ENCODE measurements at places on chromosomes 3 and 15.

DNA sequence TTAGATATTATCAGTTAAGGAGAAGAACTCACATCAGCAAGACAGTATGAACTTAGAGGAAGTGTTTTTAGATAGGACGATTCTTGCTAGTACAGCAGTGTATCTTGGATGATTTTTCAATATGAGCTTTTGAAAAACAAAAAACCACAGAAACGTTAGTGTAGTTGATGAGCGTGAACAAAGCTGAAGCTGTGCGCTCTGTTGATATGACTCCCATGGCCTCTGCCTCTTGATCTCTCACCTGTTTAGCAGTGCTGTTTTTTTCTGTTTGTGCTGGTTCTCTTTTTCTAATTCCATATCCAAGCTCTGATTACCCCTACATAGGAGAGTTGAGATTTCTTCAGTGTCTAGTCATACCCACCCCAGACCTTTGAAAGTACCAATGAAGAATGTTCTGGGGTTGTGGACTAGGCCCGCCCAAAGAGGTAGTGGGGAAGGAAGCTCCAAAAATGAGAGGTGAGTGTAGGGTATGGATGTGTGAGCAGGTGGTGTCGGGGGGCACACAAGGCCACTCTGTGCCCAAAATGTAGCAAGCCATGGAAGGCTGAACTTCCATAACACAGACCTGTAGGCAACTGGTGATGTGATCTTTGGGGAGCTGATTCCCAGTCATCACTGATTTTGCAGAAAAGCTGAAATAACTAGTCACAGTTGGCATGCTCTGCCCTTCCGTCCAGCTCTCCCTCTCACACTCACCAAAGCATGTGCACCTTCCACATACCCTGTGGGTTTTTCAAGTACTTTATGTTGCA is 20.0 kb upstream of the CMTM7 start:
- DNase-seq = peak; percentile 8

GRCh38 chr15:90035095-90035839 is 34.1 kb downstream of the ZNF710 start:
- no peak for DNase-seq

DNA sequence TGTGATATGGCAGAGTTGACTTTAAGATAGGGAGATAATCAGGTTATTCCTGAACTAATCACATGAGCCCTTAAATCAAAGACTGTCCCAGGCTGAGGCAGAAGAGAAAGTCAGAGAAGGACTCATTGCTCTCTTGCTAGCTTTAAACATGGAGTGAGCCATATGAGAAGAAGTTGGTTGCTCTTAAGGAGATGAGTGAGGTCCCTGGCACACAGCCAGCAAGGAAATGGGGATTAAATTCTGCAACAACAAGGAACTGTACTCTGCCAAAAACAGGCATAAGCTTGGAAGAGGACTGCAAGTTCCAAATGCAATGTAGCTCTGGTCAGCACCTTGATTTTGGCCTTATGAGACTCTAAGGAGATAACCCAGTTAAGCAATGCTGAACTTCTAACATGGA is 457.0 kb downstream of the PLOD2 start:
- no peak for DNase-seq

GRCh38 chr15:100759698-100760356 is 119.8 kb upstream of the ALDH1A3 start:
- DNase-seq = no peak

GRCh38 chr15:87167055-87167454 is 1087.4 kb downstream of the AGBL1 start:
- no peak for DNase-seq

DNA sequence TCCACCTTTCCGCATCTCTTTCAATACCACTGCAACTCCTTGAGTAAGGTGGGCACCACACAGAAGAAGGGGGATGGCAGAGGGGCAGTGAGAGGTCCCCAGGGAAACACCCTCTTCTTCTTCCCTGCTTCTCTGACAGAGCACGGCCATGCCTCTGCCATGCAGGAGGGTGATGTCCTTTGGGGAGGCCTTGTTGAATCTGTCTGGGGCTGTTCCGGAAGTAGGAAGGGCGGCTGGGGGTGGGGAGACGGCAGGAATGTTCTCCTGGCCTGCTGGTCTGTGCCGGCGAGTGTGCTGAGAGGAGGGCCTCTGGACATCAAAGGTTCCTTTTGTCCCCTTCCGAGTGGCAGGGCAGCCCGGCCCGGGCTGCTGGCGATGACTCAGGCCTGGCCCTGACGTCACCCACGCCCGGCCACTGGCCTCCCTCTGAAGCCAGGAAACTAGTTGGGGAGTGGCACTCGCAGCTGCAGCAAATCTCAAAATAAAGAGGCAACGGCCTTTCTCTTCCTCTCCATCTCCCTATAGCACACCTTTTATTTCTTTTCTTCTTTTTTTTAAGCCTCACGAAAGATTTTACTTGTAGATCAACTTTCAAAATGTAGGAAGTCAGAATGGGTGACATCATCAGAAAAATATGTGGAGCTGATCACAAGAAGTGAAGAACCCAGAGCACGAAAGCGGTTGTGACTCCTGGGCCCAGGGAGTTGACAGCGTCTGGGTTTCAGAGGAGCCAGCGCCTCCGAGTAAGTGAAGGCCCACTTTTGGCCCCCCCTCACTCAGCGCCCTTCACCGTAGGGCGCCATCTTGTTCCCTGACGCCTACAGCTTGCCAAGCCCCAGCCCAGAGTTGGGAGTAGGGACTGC is at the start of gene ZBTB38:
ZBTB38 (plus strand) TSS at position 443 of the 863 bp plus-strand sequence. CDS start 73,885 bp downstream, outside the sequence.
- no peak for DNase-seq

DNA sequence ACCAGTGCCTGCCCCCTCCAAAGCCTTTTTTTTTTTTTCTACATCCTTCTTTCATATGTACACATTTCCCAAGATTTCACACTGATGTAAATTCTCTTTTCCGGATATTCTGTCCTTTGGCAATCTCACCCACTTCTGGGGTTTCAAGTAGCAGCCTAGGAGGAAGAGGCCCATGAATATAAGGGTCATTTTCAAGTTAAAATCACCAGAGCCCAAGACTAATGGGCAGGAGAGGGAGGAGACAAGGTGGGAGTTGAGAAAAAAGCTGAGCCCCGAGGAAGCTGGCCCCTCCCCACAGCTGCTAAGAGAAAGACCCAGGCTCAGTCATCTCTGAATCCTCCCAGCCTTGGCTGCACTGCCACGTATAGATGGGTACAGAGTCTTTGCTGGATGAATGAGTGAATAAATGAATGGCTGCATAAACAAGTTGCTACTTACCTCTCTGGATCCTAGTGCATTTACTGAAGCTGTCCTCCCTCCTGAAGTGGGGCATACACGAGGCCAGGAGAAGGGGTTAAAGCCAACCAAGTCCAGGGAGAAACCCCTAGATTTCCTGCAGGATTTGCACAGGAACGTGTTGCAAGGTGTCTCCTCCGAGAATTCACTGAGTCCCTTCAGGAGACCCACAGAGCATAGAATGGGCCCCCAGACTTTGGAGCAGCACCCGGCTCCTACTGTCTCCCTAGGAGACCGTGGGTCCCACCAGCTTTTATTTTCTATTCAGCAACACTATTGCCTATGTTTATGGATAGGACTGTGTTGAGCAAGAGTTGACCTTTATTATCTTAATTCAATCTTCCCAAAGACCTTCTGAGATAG is 100.8 kb upstream of the LIPC start:
- no peak for DNase-seq

DNA sequence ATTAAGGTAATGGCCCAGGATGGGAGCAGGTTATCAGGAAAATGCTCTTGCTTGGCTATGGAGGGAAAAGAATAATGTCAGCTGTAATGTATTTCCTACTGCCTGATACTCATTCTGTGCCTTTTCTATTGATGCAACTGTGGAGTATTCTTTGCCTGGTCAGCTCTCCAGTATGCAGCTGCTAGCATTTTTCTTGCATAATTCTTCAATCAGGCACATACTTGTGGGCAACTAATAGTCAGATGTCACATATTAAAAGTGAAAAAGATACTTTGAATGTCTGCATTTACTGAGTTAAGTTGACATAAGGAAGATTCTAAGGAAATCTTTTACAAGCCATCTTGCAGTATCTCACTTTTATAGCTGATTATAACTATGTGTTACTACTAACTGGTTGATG is 29.5 kb downstream of the CD80 start:
- DNase-seq = no peak

GRCh38 chr15:38377636-38378035 is 76.3 kb upstream of the FAM98B start:
- DNase-seq = no peak

- no peak for DNase-seq
Measured at GRCh38 chr3:22239011-22239410, 488.0 kb upstream of the ZNF385D start.

- no peak for DNase-seq
Measured at GRCh38 chr3:13526626-13526949, 22.3 kb upstream of the FBLN2 start.

DNA sequence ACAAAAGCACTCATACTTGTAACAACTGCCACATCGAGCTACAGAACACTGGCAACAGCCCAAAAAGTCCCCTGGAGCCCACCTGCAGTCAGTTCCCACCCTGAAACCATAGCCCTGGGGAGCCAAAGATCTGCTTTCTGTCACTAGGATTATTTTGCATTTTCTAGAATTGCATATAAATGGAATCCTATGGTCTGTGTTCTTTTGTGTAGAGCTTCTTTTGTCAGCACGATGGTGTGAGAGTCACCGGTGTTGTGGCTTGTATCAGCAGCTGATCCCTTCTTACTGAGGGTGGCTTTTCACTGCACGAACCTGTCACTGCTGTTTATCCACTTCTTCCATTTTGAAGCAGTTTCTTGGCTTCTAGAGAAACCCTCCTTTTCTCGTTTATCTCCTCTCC is 60.1 kb upstream of the PRR23E start:
- DNase-seq = no peak

DNA sequence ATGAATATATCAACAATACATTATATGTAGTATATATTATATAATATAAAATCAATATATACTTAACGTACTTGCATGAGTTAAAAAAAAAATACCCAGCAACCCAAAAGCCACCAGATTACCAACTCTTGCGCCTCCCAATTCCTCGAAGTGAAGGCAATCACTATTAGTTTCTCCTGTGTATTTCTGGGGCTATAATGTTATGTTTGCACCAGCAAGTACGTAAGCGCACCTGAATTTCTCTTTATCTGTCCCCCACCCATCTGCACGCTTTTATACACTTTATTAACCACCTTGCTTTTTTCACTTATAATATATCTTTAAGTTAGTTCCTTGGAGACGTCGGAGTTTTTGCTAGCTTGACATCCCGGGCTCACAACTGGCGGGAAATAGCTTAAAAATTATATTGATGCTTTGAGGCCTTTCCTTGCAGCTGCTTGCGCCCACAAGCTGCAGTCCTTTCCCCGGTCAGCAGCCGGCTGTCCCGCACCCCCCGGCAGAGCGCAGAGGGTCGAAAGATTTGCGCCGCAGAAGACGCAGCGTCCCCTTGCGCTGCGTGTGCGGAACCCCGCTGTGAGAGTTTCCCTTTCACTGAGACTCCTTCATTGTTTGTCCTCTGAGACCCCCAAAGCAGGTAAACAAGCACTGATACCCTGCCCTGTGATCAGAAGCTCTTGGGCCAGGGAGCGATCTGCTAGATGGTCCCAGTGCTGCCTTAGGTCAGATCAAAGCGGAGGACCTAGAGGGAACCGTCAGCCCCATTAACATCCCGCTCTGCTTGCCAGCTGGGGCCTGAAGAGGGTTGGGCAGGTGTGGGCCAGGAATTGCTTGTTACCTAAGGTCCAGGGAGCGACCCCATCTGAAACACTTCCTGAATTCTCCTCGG is 8.9 kb upstream of the EOMES start:
- no peak for DNase-seq

All from CD4-positive, alpha-beta T cell (primary cell).